ENCODE measurements at places on chromosomes 13 and 19.

- peak; percentile 39 for DNase-seq
Observed at GRCh38 chr19:41328157-41328841, 18.3 kb downstream of the CCDC97 start.

DNA sequence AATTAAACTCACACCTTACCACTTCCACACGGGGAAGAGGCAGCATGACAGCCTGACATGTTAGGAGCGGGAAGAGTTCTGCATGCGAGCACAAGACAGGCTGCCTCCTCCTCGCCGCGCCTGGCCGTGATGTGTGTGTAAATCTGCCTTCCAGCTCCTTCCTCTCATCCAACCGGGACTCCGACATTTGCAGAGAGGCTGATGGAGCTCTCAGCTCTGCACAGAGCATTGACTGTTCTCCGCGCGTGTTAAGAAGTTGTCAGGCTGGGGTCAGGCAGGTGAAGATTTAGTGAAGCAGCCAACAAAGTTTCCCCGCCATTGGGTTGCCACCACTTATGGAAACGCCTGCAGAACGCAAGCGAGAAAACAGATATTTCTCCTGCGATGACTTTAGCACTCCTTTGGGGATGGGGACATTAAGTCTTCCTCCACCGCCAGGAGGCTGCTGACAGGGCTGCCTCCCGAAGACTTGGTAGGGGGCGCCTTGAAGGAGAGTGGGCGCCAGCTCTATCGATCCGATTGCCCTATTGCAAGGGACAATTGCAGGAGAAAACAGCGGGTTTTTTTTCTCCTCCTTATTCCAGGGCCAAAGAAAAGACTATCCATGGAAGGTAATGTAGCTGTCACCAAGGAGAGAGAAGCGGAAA, 213.9 kb upstream of the TSHZ3 start:
- no peak for DNase-seq

- no peak for DNase-seq
Observed at GRCh38 chr19:2883686-2884439, 16.7 kb downstream of the ZNF556 start.

GRCh38 chr13:50170447-50171037, 155.3 kb downstream of the KCNRG start:
- peak; percentile 24 for DNase-seq

DNA sequence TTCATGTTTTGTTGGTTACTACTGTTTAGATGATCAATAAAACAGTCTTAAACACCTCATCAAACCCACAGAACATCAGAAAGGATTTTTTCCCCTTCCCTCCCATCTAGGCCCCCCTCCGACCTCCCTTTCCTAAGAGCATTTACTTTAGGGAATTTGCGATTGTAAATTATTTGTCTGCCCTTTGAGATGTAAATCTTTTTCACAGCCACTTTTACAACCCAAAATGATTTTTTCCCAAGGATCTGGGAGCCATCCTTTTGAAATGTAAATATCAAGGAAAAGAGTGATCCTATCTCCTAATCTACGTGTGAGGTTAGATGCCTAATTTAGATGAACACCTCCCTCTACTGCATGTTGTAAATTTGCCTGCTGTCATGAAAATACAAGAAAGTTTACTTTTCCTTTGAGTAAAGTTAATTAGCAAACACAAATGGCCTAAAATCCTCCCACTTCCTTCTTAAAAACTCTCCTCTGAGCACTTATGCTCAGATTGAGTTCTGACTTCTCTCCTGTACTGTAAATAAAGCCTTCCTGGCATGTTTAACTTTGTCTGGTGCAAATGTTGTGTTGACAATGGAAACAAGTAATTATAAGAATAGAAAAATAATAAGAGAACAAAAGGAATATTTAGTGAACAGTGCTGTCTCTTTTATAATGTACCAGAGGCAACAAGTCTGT, 1646.9 kb upstream of the SPRY2 start:
- DNase-seq, result no peak

GRCh38 chr13:93947651-93948050, 531.8 kb downstream of the DCT start:
- DNase-seq, result no peak

DNA sequence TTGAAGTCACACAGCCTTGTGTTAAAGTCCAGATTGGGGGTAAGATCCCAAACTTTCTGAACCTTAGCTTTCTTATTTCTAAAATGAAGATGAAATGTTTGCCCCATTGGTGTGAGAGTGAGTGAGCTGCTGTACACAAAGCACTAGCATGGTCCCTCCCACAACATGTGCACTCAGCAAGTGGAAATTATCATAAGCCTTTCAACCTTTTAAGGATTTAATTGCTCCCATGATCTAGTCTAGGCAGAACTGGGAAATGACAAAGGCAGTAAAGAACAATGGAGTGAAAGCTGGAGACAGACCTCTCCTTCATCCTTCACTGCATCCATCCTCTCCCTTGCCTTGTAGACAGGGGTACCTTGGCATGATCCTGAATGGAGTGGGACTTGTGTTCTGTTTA, 76.0 kb upstream of the GPR12 start:
- DNase-seq, result no peak

DNA sequence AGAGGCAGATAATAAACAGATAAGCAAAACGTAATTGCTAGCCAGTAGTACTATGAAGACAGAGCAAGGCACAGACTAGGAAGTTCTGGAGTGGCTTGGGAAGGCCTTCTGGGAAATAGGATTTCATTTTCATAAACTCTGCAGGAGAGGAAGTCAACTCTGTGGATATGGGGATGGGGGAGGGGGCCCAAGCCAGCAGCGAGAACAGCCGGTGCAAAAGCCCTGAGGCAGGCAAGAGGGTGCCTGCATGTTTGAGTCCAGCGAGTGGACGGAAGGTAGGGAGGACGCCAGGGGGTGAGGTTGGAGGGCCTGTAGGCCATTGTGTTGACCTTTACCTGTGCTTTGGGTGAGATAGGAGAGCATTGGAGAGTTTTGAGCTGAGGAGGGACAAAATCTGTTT, 9.0 kb upstream of the ASF1B start:
- no peak for DNase-seq

DNA sequence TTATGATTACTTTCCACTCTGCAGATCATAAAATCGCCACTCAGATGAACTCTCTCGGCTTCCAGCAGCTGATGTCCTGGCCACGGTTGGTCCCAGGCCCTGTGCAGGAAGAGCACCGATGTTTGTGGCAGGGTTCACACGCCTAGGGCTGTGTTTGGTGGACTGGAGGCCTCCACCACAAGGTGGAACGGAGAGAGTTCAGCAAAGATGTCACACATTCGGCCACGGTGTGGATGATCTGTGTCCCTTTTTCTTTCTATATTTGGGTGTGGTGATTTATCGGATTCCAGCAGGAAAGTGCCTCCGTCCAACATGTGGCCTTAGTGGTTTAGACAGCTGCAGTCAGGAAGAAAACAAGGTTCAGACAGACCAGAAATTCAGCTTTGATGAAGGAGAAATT, 521 bp upstream of the SHISA2 start:
- DNase-seq, result no peak

GRCh38 chr19:5978606-5979552, 939 bp upstream of the RANBP3 start:
- DNase-seq, result no peak

DNA sequence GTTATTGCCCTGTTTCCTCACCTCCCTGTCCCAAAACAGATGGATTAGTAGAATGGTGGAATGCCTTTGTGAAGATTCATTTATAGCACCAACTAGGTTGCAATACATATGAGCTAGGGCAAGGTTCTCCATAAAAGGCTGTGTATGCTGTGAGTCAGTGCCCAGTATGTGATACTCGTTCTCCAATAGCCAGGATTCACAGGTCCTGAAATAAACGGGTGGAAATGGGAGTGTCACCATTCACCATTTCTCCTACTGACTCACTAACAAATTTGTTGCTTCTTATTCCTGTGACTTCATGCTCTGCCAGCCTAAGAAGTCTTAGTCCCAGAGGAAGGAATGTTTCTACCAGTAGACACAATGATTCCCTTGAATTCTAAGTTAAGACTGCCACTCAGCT, 1745.4 kb downstream of the SLITRK1 start:
- DNase-seq, result peak; percentile 76

DNA sequence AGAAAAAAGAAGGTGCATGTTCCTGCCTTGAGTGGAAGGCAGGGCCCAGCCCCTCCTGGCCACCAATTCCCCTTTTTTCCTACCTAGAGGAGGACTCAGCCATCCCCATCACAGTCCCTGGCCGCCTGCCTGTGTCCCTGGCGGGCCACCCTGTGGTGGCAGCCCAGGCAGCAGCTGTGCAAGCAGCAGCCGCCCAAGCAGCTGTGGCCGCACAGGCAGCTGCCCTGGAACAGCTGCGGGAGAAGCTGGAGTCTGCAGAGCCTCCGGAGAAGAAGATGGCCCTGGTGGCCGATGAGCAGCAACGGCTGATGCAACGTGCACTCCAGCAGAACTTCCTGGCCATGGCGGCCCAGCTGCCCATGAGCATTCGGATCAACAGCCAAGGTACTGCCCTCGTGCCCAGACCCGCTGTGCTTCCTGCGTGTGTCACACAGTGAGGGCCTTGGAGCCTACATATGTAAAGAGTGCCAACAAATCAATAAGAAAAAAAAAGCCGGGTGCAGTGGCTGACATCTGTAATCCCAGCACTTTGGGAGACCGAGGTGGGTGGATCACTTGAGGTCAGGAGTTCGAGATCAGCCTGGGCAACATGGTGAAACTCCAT, 17.6 kb upstream of the WDR18 start:
- DNase-seq, result no peak

- peak; percentile 40 for DNase-seq
Observed at GRCh38 chr19:29714953-29715700, at the start of gene C19orf12. C19orf12 (minus strand) TSS chr19:29715261; CDS start chr19:29708413, 6,848 bp downstream.

GRCh38 chr19:34851277-34851804, 75.4 kb upstream of the ZNF30 start:
- DNase-seq, result peak; percentile 12

DNA sequence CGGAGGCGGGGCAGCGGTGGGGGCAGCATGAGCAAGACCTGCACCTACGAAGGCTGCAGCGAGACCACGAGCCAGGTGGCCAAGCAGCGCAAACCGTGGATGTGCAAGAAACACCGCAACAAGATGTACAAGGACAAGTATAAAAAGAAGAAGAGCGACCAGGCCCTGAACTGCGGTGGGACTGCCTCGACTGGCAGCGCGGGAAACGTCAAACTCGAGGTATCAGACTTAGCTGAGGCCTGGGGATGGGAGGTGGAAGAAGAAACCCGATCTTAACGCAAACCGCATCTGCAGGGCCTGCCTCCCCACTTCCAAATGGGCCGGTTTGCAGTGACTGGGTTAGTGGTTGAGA, 693 bp downstream of the RFXAP start:
- peak; percentile 20 for DNase-seq

DNA sequence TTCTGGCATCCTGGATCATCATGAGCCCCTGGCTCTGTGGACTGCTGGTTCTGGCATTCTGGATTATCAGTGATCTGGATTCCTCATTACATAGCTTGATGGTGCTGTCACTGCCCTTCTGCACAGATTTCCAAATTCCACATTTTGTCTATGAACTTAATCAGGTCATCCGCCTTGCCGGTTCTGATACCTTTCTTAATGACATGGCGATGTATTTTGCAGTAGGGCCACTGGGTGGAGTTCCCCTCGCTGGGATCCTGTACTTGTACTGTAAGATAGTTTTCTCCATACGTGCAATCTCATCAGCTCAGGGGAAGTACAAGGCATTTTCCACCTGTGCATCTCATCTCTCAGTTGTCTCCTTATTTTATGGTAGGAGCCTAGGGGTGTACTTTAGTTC, 24.4 kb upstream of the OR7C2 start:
- DNase-seq, result no peak

GRCh38 chr13:53439439-53440225, 411.0 kb downstream of the OLFM4 start:
- no peak for DNase-seq

DNA sequence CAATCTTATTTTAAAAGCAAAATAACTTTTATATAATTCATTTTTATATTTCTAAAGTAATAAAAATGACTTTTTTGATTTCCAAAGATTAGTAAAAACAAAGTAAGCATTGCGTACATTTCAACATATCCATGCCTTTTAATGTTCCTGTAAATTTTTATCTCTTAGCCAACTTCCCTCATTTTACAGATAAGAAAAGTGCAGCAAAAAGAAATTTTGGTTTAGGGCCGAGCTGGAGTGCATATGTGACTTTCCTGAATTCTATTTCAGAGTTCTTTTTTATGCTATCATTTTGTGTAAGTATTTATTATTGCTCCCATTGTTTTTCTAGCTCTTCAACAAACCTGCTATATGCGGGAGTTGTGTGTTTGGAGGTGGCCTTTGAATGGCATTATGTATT, 195.3 kb downstream of the NHLRC3 start:
- no peak for DNase-seq

- DNase-seq, result peak; percentile 72
Observed at GRCh38 chr19:49347835-49348234, 12.6 kb downstream of the CD37 start.

DNA sequence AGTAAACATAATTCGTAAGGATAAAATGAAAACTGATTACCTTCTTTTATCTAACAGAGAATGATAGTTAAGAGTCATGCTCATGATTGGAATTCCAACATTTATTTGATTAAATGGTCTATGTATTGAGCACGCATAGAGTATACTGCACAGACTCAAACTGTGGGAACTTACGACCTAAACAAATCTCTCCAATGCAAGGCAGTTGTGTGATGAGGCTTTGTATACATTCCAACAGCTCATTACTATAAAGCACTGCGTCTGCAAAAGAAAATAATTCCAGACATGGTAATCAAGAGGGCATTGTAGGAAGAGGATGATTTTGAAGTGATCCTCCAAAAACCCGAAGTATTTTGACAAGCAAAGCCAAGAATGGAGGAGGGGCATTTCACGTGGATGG, 169.5 kb downstream of the NUFIP1 start:
- DNase-seq, result no peak

GRCh38 chr13:112124141-112124540, 57.2 kb downstream of the SOX1 start:
- no peak for DNase-seq

- DNase-seq, result no peak
Observed at GRCh38 chr13:95647321-95647720, 2.8 kb upstream of the DZIP1 start.

- no peak for DNase-seq
Observed at GRCh38 chr13:100789025-100789424, 114.4 kb upstream of the TMTC4 start.

- DNase-seq, result peak; percentile 65
Observed at GRCh38 chr19:18214779-18215433, 11.1 kb upstream of the RAB3A start.

- DNase-seq, result no peak
Observed at GRCh38 chr13:24182703-24183081, 22.2 kb downstream of the SPATA13 start.
